ENCODE measurements at places on chromosomes 3 and 15. TPM values are rescaled to one million over a fixed set of nuclear protein-coding genes. Genes with fewer than 3 reads are reported as not detected.

Gene TRANK1
- total RNA-seq: 14.7 TPM

Gene SLC6A20
- total RNA-seq: 6.2 TPM

Gene RAD54L2
- 32.2 TPM for total RNA-seq

Gene CLDN16
- total RNA-seq: 0.16 TPM

Gene CALML4
- 12.4 TPM for total RNA-seq

Gene GOLGA6D
- total RNA-seq: not detected

Gene ULK3
- 72.3 TPM for total RNA-seq
